ENCODE measurements at places on chromosomes 11 and 22. TPM values are rescaled to one million over a fixed set of nuclear protein-coding genes. Genes with fewer than 3 reads are reported as not detected.

GRCh38 chr11:4203603-4204360, 109.2 kb downstream of the RRM1 start:
- no peaks in the 10 kb centered on the region for H3K36me3 ChIP-seq
- H3K27me3 ChIP-seq = peaks cover 21% of the 10 kb centered on the region
- no peak overlapping the region for H3K4me3 ChIP-seq
- H3K4me1 ChIP-seq = no peaks in the 10 kb centered on the region

DNA sequence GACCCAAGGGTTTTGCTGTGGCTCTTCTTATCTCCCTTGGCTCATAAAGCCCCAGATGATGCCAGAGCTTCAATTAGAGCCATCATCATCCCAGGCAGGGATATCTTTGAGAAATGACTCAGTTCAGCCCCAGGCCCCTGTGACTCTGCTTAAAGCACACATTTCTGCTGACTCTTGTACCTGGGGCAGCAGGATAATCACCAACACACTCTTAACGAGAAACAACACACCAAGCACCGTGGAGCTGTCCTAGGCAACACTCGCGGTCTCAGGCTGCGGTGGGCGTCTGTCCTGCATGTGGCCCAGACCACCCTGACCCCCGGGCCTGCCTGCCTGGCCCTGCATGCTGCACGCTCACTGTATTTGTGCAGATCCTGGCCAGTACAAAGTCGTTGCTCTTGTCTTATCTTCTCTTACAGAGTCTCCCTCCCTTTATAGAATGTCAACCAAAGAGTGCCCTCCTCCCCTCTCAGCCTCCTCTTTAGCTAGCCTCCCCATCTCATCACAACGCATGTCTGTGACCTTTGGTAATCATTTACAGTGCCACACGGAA, 114.2 kb upstream of the PARVA start:
- H3K27me3 ChIP-seq = no peaks in the 10 kb centered on the region
- no peak for DNase-seq
- no peak overlapping the region for H3K27ac ChIP-seq

DNA sequence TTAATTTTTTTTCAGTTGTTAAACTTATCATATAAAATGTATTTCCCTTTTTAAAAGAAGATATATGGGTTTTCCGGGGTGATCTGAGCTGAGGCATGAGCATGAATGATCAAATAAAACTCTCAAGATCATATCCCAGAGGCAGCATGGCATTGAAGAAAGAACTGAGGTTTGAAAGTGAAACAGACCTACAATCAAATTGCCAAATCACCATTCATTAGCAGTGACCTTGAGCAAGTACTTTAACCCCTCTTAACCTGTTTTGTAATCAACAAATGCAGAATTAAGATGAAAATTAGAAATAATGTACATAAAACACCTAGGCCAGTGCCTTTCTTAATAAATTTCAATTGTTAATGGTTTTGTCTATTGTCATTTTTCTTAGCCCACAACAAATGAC, 116.0 kb downstream of the RBFOX2 start:
- no peak for DNase-seq
- no peak overlapping the region for H3K27ac ChIP-seq
- H3K4me3 ChIP-seq = no peak overlapping the region
- no peaks in the 10 kb centered on the region for H3K36me3 ChIP-seq
- peaks cover 19% of the 10 kb centered on the region for H3K4me1 ChIP-seq
- H3K27me3 ChIP-seq = peaks cover 4% of the 10 kb centered on the region

DNA sequence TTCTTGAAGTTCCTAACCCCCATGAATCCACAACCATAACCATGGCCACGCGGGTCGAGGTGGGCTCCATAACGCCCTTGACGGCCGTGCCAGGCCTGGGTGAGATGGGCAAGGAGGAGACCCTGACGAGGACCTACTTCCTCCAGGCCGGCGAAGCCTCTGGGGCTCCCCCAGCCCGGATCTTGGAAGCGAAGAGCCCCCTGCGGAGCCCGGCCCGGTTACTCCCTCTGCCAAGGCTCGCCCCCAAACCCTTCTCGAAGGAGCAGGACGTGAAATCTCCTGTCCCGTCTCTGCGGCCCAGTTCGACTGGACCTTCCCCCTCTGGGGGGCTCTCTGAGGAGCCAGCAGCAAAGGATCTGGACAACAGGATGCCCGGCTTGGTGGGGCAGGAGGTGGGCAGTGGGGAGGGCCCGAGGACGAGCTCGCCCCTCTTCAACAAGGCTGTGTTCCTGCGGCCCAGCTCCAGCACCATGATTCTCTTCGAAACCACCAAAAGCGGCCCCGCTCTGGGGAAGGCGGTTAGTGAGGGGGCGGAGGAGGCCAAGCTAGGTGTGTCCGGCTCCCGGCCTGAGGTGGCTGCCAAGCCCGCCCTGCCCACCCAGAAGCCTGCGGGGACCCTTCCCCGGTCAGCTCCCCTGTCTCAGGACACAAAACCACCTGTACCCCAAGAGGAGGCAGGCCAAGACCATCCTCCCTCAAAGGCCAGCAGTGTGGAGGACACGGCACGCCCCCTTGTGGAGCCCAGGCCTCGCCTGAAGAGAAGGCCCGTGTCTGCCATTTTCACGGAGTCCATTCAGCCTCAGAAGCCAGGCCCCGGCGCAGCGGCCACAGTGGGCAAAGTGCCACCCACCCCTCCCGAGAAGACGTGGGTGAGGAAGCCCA, 75.7 kb downstream of the KIAA1671 start:
- DNase-seq = peak; percentile 16
- no peak overlapping the region for H3K4me3 ChIP-seq
- H3K27ac ChIP-seq = no peak overlapping the region
- H3K36me3 ChIP-seq = peaks cover 3% of the 10 kb centered on the region

DNA sequence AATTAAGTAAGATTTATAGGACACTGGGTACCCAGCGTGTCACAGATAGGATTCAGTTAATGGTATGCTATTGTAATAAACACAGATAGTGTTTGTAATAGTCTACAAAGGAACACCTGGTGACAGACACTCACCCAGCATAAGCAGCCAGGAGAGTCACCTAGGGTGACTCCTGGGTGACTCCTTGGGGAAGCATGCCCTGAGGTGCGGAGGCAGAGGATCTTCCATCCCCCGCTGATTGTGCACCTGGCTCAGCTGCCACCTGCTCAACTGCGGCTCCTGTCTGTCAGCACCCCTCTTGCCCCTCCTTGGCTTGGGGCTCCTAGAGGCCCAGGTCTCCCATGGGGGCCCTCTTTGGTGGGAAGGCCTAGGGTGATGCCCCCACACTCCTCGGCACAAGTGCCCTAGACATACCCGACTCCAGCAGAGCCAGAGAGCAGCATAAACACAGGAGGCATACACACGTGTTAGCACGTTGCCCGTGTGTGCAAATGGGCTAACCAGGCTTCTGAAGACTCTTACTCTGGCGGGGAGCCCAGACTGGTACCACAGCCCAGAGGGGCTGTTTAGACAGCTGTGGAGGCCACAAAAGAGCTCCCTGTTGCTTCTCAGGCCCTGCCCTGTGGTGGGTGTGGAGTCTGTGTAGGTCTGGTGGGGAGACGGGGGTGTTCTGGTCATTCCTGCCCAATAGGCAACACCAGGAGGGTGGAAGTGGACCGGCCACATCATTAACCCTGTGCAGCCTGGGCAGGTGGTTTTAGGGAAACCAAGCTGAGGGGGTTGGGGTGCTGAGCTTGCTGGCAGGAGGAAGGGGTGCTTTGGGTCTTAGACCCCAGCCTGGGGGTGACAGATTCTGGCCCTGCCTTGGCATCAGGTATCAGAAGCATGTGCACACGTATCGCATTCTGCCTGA, 3.0 kb downstream of the INPPL1 start:
- H3K27ac ChIP-seq = peak overlapping the region; percentile 57
- peaks cover 16% of the 10 kb centered on the region for H3K36me3 ChIP-seq
- H3K4me1 ChIP-seq = peaks cover 22% of the 10 kb centered on the region
- no peaks in the 10 kb centered on the region for H3K27me3 ChIP-seq
- no peak overlapping the region for H3K4me3 ChIP-seq

DNA sequence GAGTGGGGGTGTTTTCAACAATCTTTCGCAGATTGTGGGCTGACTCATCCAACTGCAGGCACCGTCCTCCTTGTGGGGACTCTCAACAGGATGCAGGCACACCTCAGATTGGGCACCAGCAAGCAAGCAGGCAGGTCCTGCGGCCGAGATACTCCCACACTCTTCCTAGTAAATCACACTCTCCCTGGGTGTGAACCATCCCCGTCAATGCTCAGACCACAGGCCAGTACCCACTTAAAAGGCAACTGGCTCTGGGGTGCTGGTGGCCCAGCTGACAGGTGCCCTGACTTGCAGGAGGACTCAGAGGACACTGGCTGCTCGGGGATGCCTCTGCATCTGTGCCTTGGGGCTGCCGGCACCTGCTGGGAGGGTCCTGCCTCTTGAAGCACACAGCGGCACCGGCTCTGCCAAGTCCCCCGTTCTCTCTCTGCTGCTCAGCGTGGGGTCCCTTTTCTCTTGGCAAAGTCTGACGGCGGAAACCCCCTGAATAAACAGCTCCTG, 282.5 kb downstream of the CTTN start:
- H3K27me3 ChIP-seq = no peaks in the 10 kb centered on the region
- H3K4me1 ChIP-seq = no peaks in the 10 kb centered on the region
- DNase-seq = no peak
- H3K4me3 ChIP-seq = no peak overlapping the region
- no peaks in the 10 kb centered on the region for H3K36me3 ChIP-seq

- no peaks in the 10 kb centered on the region for H3K36me3 ChIP-seq
- DNase-seq = no peak
- H3K4me3 ChIP-seq = no peak overlapping the region
- no peaks in the 10 kb centered on the region for H3K4me1 ChIP-seq
- H3K27ac ChIP-seq = no peak overlapping the region
These were observed 1035.8 kb downstream of the TBC1D22A start for GRCh38 chr22:47798229-47798628.

- DNase-seq = no peak
- H3K36me3 ChIP-seq = no peaks in the 10 kb centered on the region
These were observed 458.3 kb downstream of the METTL15 start for GRCh38 chr11:28566339-28567089.

ABCC8 gene
- total RNA-seq = not detected

WEE1 gene
- 64.2 TPM for total RNA-seq

DNA sequence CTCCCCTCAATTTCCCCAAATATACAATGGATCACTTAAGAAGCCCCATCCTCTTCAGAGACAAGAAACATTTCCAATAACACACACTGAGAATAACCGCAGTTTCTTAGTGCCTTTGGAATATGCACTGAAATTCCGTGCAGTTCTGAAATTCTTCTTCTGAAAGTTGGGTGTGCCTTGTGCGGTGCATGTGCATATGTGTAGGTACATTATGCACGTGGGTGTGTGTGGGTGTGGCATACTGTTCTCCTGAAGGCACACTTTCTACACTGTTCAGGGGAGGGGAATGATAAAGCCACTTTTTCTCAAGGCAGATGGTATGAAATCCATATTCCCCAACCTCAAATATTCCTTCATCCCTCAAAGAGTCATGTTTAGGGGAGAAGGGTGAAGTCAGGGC, 1.7 kb downstream of the EXPH5 start:
- H3K4me3 ChIP-seq = peak overlapping the region; percentile 86
- H3K36me3 ChIP-seq = no peaks in the 10 kb centered on the region
- peaks cover 18% of the 10 kb centered on the region for H3K4me1 ChIP-seq
- no peak for DNase-seq
- H3K27me3 ChIP-seq = peaks cover 37% of the 10 kb centered on the region
- no peak overlapping the region for H3K27ac ChIP-seq

- no peak overlapping the region for H3K27ac ChIP-seq
- no peak for DNase-seq
- peaks cover 17% of the 10 kb centered on the region for H3K27me3 ChIP-seq
These were observed 184.7 kb downstream of the CTTN start for GRCh38 chr11:70582886-70583641.

GRCh38 chr11:21687643-21688042, 505.2 kb upstream of the ANO5 start:
- no peak overlapping the region for H3K4me3 ChIP-seq
- H3K4me1 ChIP-seq = no peaks in the 10 kb centered on the region
- no peak overlapping the region for H3K27ac ChIP-seq
- DNase-seq = no peak
- no peaks in the 10 kb centered on the region for H3K36me3 ChIP-seq

GSTT2 gene
- total RNA-seq = not detected

DNA sequence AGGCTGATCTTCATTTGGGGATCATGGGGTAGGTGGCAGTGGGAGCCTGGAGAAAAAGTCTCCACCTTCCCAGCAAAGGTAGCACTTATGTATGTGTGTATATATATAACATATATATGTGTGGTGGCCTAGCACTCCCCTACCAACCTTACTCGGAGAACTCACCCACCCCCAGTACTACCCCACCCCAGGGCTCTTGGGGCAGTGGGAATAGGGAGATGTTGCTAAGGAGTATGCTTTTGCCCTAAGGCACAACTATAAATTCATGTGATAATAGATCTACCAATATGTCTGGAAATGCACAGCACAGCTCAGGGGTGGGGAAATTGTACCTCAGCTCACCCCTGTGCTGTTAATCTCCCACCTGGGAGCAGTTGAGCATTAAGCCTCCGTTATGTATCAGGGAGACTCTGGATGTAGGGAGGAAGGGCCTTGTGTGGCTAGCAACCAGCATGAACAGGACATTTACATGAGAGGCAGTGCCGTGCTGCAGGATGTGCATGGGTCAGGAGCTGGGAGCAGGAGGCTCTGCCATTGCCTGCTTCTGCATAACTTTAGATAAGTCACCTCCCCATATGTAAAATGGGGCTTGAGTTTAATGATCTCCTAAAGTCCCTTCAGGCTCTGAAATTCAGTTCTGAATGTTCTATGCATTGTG, 57.3 kb downstream of the C11orf91 start:
- no peaks in the 10 kb centered on the region for H3K36me3 ChIP-seq
- no peak for DNase-seq
- H3K4me1 ChIP-seq = no peaks in the 10 kb centered on the region
- no peak overlapping the region for H3K4me3 ChIP-seq
- no peak overlapping the region for H3K27ac ChIP-seq
- peaks cover 13% of the 10 kb centered on the region for H3K27me3 ChIP-seq

DNA sequence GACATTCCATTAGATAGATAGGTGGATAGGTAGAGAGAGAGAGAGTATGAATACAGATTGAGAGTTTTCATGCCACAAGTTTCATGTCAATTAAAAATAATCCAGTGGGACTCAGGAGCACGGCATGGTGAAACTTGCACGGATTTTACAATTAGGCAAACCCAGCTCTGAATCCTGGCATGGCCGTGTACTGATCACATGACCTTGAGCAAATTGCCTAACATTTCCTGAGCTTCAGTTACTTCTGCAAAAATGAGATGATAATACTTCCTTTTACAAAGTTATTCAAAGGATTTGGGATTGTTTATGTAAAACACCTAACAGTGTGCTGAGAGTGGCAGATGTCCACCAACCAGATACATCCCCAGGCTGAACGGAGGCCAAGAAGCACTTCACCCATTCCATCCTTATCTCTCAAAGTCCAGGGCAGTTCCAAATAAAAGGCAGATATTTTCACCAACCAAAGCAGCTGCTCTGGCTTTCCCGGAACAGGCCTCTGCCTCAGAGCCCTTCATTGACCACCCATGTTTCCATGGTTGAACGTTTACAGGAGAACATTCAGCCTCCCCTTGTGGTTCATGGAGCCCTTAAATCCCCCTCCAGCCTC, 17.9 kb downstream of the APLNR start:
- H3K36me3 ChIP-seq = no peaks in the 10 kb centered on the region
- peaks cover 4% of the 10 kb centered on the region for H3K27me3 ChIP-seq
- no peaks in the 10 kb centered on the region for H3K4me1 ChIP-seq
- H3K4me3 ChIP-seq = no peak overlapping the region

- H3K4me3 ChIP-seq = no peak overlapping the region
- peak overlapping the region; percentile 7 for H3K27ac ChIP-seq
- DNase-seq = no peak
- H3K27me3 ChIP-seq = no peaks in the 10 kb centered on the region
These were observed 137.8 kb upstream of the MTMR2 start for GRCh38 chr11:96061730-96062129.

All from activated CD4-positive, alpha-beta T cell treated with anti-CD3 and anti-CD28 coated beads, Interleukin-2, amount 10 ng/mL, durations not matched to agents 7 days and 5 days (primary cell).